Spinal cord (tissue), 10 donors: ENCODE measurements at places on chromosomes 16 and 17.

DNA sequence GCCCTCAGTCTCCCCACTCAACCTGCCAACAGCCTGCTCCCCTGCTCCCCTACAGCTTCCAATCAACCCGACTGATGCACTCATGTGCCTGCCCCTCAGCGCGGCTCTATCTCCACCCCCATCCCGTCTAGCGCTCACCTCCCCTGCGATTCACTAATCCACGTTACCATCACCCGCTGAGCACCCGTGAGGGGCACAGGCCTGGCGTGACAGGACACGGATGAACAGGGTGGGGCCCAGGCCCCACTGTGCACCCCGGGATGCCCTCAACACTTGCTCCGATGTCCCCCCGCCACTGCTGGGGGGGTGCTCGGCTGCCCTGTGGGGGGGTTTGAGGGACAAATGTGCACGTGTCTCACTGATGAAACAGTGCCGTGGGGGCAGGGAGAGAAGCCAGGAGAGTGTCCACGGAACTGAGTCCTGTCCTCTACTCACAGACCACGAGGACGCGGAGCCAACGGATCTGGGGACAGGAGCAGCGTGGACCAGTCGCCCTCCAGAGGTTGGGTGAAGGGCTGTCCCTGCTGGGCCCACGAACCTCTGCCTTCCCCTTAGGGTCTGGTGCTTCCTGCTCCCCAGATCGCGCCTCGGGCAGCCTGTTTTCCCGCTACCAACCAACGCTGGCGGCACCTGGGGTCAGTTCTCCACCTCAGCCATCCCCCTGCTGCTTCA is 66.7 kb downstream of the RPH3AL start:
- no peak for DNase-seq
- H3K27ac ChIP-seq: no peak overlapping the region
- no peak overlapping the region for H3K4me3 ChIP-seq
- peaks cover 10% of the 10 kb centered on the region for H3K36me3 ChIP-seq

DNA sequence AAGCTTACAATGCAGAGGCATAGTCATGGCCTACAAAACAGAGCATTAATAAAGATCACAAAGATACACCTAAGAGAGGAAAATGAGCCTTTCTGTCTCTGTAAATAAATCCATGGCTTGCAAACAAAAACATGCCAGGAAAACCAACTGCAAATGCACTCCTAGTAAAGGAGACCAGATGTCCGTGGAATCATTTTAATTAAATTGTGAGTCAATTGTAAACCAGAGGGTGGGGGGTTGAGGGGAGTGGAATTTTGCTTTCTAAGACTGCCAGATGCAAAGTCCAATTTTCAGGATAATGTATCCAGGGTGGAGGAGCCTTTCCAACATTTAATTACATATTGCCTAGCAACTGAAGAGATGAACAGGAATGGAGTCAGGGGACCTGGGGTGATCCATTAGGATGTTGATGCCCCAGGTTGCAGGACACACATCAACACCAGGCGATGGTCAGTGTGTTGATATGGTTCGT is 390.3 kb upstream of the CCL2 start:
- H3K4me1 ChIP-seq: no peaks in the 10 kb centered on the region
- H3K27ac ChIP-seq: no peak overlapping the region
- H3K27me3 ChIP-seq: no peaks in the 10 kb centered on the region
- no peak for DNase-seq

DNA sequence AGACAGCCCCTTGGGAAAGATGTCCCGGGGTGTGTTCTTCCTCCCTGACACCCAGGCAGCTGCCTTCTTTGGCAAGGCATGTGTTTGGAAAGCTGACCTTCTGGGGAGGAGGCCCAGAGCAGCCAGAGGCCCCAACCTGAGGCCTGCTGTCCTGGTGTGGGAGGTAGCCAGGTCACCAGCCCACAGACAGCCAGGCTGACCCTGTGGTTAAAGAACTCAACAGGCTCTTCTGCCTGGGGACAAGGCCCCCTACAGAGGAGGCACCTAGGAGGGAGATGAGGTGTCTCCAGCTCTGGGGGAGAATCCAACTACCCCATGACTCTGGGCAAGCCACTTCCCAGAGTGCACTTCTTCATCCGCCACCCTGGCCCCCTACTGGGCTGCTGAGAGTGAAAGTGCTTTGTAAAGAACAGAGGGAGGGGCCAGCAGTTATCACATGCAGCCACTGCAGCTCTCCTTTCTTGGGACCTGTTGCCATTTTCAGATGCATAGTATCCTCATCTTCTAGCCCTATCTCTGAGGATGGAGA is 13.1 kb upstream of the SREBF1 start:
- no peaks in the 10 kb centered on the region for H3K27me3 ChIP-seq
- peaks cover 41% of the 10 kb centered on the region for H3K4me1 ChIP-seq
- peak overlapping the region; percentile 73 for H3K27ac ChIP-seq
- no peak for DNase-seq
- H3K4me3 ChIP-seq: no peak overlapping the region

DNA sequence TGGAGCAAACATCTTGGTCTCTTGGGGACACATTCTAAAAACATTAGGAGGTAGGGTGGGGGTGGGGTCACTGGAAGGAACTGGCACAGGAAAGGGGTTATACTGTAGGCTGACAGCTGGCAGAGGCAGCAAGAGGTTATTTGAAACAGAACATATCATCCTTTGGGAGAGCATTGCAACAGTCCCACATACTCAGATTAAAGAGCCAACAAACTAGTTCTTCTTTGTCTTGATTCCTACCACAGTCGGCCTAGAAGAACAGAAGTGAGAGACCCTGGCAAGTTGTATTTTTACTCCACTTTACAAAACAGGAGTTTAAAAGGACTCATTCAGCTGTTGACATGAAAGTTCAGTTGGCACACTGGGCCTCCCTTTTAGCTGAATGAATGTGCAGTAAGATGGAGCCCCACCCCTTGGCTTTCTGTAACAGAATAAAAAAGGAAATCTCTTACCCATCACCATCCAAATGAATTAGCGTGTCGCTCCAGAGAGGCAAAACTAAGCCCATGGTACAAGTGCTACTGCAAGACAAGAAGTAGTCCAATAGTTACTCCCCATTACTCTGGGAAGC is 54.6 kb upstream of the CORO6 start:
- peak; percentile 76 for DNase-seq
- no peaks in the 10 kb centered on the region for H3K27me3 ChIP-seq
- H3K4me3 ChIP-seq: no peak overlapping the region
- H3K36me3 ChIP-seq: peaks cover 10% of the 10 kb centered on the region
- peaks cover 9% of the 10 kb centered on the region for H3K4me1 ChIP-seq

DNA sequence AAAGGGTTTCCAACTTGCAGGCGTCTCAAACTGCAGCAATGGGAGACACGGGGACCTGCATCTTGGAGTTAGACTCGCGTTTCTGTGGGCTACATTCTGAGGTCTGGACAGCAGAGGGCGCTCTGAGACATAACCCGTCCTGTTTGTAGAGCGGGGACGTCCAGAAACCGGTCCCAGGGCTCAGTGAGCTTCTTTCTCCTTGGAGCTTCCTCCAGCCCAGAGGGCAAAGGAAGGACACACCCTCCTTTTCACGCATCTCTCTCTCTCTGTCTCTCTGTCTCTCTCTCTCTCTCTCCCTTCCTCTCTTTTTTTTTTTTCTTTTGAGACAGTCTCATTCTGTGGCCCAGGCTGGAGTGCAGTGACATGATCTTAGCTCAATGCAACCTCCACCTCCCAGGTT is 19.8 kb downstream of the COX4I1 start:
- peaks cover 18% of the 10 kb centered on the region for H3K4me1 ChIP-seq
- no peak overlapping the region for H3K27ac ChIP-seq
- no peaks in the 10 kb centered on the region for H3K36me3 ChIP-seq
- peak; percentile 69 for DNase-seq

- H3K36me3 ChIP-seq: no peaks in the 10 kb centered on the region
- no peaks in the 10 kb centered on the region for H3K4me1 ChIP-seq
- no peaks in the 10 kb centered on the region for H3K27me3 ChIP-seq
- DNase-seq: no peak
- no peak overlapping the region for H3K27ac ChIP-seq
- no peak overlapping the region for H3K4me3 ChIP-seq
Measured at GRCh38 chr16:72542102-72542501, 370.1 kb upstream of the PMFBP1 start.

DNA sequence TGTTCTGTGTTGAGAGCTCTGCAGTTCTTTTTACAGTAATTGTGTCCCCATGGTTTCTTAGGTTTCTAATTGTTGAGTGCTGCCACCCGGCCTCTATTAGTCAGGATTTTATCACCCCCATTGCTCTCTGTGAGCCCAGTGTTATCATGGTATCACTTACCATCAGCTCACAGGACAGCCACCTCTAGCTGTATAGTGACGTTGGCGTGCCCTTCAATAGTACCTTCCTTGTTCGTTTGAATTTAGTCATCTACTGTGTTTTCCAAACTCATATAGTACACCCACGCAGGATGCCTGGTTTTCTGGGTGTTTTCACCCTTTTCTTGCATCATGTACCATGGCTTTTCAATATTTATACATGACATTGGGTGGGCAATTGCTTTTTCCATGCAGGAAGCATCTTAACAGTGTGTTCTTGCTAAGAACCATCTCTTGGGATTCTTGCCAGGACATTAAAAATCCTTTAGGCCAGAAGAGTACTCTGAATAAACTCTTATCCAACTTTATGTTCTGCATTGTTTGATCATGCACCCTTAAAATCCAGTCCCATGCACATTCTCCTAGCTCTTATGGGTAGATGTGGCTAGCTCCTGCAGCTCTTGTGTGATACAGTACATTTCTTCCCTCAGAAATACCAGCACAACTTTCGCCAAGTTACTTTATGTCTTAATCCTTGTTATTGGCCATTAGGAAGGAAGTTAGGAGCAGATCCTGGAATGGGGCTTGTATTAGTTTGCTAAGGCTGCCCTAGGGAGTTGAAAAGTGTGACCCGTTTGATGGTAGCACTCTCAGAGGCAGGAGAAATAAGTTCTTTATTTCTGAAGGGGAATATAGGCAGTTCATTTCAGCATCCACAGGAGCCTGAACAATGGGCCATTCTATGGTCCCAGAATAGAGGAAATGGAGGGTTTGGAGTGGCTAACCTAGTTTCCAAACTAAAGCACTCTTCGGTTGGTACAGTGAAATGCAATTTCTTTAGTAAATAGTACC is 11.3 kb upstream of the ABCA10 start:
- no peaks in the 10 kb centered on the region for H3K4me1 ChIP-seq
- H3K27ac ChIP-seq: peak overlapping the region; percentile 33

- no peak overlapping the region for H3K4me3 ChIP-seq
- H3K27ac ChIP-seq: no peak overlapping the region
- no peaks in the 10 kb centered on the region for H3K36me3 ChIP-seq
- no peaks in the 10 kb centered on the region for H3K27me3 ChIP-seq
Measured at GRCh38 chr16:21943571-21943970, 9.6 kb upstream of the UQCRC2 start.

GRCh38 chr16:2422123-2422867 is 7.0 kb upstream of the CCNF start:
- no peak for DNase-seq
- H3K27me3 ChIP-seq: no peaks in the 10 kb centered on the region
- H3K4me1 ChIP-seq: peaks cover 9% of the 10 kb centered on the region
- H3K4me3 ChIP-seq: no peak overlapping the region
- H3K27ac ChIP-seq: no peak overlapping the region

DNA sequence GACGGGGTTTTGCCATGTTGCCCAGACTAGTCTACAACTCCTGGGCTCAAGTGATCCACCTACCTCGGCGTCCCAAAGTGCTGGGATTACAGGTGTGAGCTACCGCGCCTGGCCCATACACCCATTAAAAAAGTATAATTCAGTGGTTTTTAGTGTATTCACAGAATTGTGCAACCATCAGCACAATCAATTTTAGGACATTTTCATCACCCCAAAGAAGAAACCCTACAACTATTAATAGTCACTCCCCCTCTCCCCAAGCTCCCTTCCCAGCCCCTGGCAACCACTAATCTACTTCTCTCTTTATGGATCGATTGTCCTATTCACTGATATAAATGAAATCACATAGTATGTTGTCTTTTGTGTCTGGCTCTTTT is 3.8 kb upstream of the EEF2K start:
- no peaks in the 10 kb centered on the region for H3K27me3 ChIP-seq
- no peak overlapping the region for H3K27ac ChIP-seq
- no peak for DNase-seq
- peaks cover 10% of the 10 kb centered on the region for H3K4me1 ChIP-seq
- no peak overlapping the region for H3K4me3 ChIP-seq
- H3K36me3 ChIP-seq: no peaks in the 10 kb centered on the region

DNA sequence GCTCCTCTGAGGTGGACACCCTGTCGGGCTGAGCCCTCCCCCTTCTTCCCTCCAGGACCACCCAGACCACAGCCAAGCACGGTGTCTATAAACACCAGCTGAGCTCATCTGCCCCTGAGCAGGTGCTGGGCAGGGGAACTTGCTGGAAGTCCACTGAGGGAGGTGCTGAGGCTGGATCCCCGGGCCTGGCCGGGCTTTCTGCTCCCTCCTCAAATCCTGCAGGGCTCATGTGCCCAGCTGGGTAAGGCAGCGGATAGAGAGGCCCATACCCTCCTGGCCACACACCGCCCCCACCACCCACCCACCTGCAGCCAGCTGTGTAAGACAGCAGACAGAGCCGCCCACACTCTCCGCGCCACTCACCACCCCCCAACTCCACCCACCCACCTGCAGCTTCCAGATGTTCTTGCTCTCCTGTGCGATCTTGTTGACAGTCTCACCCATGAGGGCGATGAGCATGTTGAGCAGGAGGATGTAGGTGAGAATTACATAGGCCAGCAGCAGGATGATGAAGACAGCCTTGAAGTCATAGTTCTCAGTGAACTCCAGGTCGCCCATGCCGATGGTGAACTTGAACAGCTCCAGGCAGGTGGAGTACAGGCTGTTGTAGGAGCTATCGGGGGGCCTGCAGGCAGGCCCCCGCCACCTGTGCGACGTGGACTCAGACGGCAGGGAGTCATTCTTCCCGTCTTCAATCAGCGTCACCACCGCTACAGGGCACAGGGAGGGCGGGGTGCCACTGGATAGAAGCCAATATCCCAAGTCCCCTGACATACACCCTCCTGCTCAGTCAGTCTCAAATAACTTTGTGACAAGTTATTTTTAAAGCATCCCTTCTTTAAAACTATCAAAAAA is 15.9 kb upstream of the TRPV3 start:
- DNase-seq: no peak
- no peak overlapping the region for H3K27ac ChIP-seq
- no peaks in the 10 kb centered on the region for H3K4me1 ChIP-seq
- H3K4me3 ChIP-seq: no peak overlapping the region

DNA sequence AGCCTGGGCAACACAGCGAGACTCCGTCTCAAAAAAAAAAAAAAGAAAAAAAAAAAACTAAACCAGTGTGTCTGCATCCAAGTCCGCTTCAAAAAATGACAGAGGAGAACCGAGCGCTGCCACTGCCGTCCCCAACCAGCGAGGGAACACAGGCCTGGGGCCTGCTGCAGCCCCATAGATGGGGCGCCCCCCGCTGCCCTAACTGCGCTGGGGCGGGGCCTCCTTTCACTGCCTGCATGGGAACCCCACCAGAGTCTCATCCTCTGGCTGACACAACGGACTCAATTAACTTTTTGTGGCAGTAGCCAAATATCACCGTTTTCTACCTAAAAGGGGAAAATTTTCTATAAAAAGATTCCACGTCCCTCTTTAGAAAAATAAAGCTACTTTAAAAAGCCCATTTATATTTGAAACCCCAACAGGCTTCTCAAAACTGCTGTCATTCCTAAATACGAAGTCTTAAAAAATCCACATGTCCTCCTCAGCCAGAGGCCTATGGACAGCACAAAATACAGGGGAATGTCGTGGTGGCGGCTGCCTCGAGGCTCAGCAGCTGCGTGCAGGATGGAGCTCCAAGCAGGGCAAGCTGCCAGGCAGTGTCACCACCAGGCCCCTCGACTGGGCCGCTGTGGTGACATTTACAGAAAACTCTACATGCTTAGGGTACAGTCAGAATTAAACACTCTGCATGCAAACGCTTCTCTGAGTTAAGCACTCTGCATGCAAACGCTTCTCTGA is 30.3 kb downstream of the KLHDC4 start:
- peaks cover 29% of the 10 kb centered on the region for H3K36me3 ChIP-seq
- peaks cover 23% of the 10 kb centered on the region for H3K4me1 ChIP-seq
- H3K27me3 ChIP-seq: no peaks in the 10 kb centered on the region
- H3K4me3 ChIP-seq: no peak overlapping the region
- no peak for DNase-seq
